ENCODE measurements at places on chromosomes 6 and 20.

DNA sequence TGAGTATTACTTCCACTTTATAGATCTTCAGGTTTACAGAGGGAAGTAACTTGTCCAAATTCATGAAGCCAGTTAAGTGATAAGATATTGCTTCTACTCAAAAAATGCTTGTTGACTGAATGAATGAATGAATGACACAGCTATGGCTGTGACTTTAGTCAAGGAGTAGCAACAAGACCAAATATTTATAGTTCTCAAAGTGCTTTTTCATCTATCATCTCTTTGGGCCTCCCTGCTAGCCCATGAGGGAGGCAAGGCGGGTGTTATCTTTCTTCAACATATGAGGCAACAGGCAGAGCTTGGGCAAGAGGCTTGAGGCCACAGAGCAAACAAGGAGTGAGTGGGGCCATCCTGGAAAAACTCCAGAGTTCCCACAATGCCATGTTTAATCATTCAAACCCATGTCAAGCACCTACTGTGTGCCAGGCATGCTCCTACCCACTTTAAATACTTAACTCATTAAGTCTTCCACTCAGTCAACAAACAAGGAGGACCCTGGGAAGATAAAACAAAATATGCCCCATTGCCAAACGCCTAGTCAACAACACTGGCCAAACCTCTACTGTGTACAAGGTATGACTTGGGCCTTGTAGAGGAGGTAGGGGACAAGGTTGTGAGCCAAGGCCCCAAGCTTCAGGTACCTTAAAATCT, 15.9 kb downstream of the BCL2L1 start:
- DNase-seq: no peak

GRCh38 chr6:134814076-134814695, 135.7 kb downstream of the ALDH8A1 start:
- DNase-seq: no peak

GRCh38 chr6:109484122-109484521, 1.1 kb upstream of the ZBTB24 start:
- no peak for DNase-seq

- DNase-seq: no peak
Observed at GRCh38 chr6:158665332-158665731, 15.5 kb downstream of the SYTL3 start.

DNA sequence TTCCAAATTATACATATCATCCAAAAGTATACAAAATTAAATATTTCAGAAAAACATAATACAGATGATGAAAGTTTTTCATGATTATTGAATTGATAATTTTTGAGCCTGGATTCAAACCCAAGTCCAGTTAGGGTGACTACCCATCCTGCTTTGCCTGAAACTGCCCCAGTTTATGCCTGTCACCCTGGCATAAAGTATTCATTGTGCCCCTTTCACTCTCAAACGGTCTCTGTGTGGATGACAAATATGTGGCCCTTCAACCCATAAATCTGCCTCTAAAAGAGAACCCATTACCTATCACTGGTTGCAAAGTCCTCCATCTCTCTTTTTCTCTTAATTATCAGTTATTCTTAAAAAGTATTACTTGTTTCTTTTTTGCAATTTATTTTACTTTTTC, 553.7 kb upstream of the JARID2 start:
- DNase-seq: no peak

DNA sequence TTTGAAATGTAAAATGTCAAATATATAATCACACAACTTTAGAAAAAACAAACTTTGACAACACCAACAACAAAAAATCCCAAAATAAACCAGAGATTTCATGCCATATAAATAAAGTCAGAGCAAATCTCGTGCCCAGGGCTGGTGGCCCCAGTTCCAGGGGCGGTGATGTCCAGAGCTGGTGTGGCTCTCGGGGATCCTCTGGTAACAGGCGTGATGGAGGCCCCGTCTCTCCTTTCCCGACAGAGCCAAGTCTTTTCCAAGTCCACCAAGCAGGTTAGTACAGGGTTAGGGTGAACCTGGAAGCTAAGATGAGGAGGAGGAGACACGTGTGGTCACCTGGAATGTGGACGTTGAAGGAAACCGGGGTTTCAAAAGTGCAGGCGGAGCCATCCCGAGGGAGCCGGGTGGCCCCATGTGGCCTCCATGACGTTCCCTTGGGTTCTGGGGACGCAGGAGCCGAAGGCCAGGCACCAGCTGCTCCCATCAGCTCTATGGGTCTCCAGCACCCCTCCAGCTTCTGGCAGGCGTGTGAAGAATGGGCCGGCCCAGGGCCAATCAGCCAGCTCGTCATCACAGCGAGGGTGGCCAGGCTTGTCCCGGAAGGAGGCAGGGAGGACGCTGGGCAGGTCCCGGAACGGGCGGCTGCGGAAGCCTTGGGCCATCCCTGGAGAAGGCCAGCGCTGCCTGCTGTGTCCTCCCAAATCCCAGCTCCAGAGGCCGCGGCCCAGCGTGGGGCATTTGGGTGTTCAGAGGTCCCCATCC, 202.5 kb downstream of the PREX1 start:
- DNase-seq: no peak

GRCh38 chr20:48789185-48789668, 38.6 kb downstream of the PREX1 start:
- DNase-seq: no peak

GRCh38 chr6:11833626-11834592, 55.3 kb upstream of the ADTRP start:
- no peak for DNase-seq

GRCh38 chr6:130955755-130956154, 107.3 kb downstream of the EPB41L2 start:
- no peak for DNase-seq

GRCh38 chr6:144029452-144029851, 21.4 kb upstream of the PLAGL1 start:
- no peak for DNase-seq

- no peak for DNase-seq
Observed at GRCh38 chr20:17932396-17932795, 36.2 kb downstream of the SNX5 start.

- DNase-seq: no peak
Observed at GRCh38 chr6:4944325-4944724, 59.5 kb downstream of the RPP40 start.

DNA sequence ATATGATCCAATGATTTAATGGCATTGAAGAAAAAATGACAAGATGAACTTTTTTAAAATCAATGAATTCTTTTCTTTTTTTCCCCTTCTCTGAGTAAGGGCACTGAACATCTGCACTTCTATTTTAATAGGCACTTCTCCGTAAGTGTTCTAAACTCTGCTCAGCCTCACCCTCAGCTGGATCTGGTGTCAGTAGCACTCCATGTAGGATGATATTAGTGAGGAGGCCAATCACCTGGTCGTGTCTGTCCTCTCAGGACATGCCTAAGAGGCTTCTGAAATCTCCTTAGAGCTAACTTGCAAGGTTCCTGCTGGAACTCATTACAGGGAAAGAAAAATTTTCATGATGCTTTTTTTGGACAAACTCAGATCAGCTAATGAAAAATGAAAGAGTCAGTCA, 148.6 kb upstream of the MLIP start:
- no peak for DNase-seq

DNA sequence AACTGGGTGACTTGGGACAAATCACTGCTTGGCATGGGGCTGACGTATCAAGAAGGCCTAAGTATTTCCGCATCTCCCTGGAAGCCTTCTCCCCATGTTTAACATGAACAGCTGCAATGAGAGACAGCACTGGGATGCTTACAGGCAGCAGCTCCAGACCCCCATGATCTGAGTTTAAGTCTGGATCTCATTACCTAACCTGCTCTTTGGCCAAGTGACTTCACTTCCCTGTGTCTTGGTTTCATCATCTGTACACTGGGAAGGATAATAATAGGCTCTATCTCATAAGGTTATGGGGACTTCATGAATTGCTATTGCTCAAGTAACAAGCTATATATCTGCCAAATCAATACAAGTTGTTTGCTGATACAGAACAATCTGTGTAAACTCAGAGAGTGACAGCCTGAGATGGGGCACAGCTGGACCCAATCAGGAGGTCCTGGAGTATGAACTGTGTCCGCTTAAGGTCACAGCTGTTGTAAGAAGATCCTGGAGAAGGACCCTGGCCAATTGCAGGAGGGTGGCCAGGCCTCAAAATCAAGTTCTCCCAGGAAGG, 56.0 kb downstream of the TGM2 start:
- no peak for DNase-seq

DNA sequence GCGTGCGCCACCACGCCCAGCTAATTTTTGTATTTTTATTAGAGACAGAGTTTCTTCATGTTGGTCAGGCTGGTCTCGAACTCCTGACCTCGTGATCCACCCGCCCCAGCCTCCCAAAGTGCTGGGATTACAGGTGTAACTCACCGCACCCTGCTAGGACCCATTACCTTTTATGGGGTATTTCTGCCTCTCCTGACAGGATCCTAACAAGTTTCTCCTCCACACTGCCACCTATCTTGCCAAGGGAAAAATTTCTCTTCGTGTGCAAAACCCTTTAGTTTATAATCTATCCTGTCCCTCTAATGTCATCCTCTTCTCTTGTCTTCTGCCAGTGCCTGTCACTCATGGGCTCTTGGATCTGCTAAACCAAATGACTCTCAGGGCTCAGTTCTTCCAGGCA, 1.9 kb downstream of the STMND1 start:
- DNase-seq: no peak

- DNase-seq: no peak
Observed at GRCh38 chr6:106973836-106974335, 643 bp downstream of the CD24 start.

DNA sequence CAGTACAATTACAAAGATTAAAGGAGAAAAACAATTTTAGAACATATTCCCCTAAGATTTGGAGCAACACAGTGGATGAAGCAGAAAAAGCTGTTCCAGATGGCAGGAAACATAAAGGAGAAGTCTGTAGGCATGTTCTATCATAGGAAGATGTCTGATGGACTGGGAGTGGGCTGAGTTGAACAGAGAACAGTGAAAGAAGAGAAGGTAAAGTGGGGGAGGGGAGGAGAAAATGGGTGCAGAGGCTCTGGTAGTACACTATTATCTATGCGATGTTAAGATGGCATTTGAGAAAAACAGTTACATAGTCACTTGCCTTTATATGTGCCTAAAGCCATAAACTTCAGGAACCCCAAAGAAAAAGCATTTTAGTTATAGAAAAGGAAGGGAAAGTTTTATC, 4.2 kb upstream of the PHIP start:
- DNase-seq: no peak

GRCh38 chr6:94272327-94272726, 853.0 kb upstream of the EPHA7 start:
- no peak for DNase-seq

DNA sequence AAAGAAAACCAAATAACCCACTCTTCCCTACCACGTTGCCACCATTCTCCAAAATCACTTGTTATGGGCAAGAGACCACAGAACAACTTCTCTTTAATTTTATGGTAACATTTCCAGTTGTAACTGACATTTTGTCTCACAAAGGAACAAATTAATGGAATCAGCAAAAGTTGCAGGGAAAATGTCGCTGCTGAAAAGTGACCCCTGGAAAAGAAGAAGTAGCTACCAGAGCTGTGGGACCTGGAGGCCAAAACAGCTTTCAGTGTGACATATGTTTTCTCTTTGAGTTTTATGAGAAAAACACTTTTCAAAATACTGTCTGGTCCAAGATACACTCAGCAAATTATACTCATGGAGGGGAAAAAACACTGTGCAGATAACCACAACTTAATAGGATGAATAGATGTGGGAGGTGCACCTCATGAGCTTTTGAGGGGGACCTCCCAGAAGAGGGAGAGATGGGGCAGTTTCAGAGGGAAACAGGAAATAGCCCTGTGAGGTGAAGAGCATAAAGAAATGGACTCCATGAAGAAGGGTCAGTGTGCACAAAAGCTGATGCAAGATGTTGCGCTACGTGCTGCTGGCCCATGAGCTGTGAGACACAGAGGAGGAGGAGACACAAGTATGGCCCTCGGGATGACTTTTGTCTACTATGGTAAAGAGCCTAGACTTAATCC, 87.3 kb downstream of the DTNBP1 start:
- DNase-seq: no peak

GRCh38 chr20:59560588-59561227, 43.6 kb upstream of the PHACTR3 start:
- no peak for DNase-seq

- no peak for DNase-seq
Observed at GRCh38 chr6:128574402-128574801, 54.0 kb upstream of the PTPRK start.

GRCh38 chr20:7257692-7258466, 490.4 kb downstream of the BMP2 start:
- DNase-seq: no peak

DNA sequence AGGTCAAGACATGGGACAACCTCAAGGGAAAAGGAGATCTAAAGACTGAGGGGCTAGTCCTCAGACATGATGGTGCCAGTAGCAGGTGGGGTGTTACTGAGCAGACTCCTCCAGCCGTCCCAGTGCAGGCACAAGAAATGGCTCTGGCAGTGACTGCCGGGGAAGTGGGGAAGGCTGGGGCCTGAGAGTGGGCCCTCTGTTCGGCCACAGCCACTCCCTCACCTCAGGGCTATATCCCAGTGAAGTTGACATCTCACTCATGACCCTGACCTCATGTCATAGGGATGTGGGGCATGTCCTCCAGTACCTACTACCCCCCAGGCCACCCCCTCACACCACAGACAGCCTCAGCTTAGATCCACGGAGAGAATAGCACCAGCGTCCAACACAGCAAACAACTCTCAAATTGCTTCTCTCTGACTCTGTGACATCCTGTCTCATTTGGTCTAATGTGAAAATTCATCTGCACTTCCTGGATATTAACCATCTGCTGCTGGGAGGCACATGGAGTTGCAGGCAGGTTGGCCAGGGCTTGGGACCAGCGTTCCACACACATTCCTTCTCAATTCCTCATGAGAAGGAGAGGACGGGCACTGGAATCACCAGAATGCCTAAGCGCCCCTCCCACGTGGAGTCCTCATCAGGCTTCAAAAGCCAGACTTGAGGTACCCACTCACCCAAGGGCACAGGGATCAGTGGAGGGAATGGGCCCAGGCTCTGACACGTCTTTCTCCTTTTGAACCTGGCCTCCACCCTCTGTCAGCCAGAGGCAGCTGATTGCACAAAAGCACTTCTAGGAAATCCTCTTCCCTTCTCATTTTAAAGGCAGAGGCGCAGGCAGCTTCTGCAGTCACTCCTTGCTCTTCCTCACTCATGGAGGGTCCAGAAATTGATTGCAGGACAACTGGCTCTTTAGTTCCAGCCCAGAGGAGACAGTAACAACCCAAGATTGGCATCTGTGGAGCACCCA, 163.6 kb upstream of the CST7 start:
- no peak for DNase-seq

DNA sequence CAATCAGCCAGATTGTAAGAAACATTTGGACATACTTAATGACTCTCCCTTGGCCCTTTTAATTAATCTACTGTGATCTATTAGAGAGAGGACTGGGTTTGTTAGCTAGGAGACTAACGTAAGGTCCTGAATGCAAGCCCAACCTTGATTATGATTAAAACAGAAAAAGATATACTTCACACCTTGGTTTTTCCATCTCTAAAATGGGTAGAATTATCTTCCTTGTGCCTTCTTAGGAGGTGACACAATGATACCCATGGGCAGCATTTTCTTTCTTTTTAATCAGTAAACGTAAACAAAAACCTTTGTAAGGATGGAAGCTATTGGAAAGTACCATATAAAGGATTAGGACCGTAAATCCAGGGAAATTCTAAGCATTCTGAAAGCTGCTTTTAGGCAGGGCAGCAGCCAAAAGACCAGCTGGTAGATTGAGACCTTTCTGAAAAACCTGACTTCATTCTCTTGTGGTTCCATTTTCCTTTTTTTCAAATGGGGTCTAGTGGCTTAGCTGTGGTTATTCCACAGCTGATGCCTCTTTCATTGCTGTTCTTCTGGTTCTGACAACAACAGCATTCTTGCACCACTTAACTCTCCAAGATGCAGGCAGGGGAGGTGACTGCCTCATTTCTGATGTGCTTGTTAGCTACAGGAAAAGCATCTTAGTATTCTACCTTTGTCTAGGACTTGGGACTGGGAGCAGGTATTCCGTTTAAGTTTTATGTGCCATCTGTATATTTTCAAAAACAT, 27.4 kb downstream of the RREB1 start:
- DNase-seq: no peak

Data from stimulated activated CD4-positive, alpha-beta T cell treated with anti-CD3 and anti-CD28 coated beads, TNF-alpha, amount 100 ng/mL, for 4 hours (primary cell).